ENCODE measurements at places on chromosomes 1 and 21.
A peak's percentile ranks its signal among the peaks of the same experiment; 100 is the strongest.

GRCh38 chr1:11395616-11396015, 83.3 kb upstream of the DISP3 start:
- no peak for DNase-seq

DNA sequence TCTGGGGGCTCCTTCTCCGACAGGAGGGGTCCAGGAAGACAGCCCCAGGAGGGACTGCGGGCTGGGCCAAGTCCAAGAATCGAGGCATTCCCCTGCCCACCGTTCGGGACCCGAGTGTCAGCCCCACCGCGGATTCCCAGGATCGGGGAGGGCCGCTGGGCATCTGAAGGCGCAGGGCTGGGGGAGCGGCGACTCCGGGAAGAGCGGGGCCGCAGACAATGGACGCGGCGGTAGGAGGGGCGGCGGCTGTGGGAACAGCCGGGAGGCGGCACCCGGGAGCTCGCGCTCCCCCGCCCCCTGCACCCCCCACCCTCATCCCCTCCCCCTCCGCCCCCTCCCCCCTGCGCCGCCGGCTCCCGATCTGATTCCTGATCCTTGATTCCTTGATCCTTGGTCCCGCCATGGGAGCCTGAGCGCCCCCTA, at the start of gene VANGL2:
TSS of gene VANGL2 (plus strand) at position 342 of the 423 bp plus-strand sequence. CDS start 15,274 bp downstream, outside the sequence.
- DNase-seq, result peak; percentile 81

DNA sequence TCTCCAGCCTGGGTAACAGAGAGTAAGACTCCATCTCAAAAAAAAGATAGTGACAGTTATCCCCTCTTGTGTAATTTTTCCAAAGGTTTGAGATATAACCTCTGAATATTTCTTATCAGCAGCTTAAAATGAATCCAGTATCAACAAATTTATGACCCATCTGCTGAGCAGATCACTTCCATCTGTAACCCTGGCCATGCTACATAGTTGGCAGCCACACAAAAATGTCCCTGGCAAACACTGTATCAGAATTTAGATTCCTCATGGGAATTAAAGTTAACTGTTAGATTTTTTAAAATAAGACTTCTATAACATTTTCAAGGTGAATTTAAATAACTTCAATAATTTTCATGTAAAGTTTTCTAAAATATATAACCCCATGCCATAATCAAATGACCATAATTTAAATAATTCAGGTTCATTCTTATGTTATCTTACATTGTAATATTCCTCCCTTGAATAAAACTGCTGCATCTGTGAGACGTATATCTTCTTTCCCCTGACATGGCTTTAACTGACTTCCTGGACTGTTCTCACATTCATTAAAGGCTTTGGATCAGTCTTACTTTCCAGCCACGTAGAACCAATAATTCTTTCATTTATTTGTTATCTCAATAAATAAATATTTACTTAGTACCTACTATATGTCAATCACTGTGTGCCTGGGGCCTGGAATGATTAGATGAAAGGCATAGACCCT, 5.3 kb upstream of the PRPF38B start:
- peak; percentile 57 for DNase-seq

DNA sequence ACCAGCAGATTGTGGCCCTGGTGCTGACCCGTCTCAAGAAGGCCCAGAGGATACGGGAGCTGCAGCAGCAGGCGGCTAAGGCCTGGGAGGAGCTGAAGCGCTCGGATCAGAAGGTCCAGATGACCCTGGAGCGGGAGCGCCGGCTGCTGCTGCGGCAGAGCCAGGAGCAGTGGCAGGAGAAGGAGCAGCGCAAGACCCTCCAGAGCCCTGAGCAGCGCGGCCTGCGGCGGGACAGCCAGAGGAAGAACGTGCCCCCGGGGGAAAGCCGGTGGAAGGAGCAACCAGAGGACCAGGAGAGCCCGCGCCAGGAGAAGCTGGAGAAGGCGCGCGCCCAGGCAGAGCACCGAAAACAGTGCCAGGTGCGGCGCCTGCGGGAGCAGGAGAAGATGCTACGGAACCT, 1.0 kb downstream of the CCDC185 start:
- no peak for DNase-seq

GRCh38 chr1:66415866-66416265, 118.1 kb upstream of the SGIP1 start:
- peak; percentile 51 for DNase-seq

DNA sequence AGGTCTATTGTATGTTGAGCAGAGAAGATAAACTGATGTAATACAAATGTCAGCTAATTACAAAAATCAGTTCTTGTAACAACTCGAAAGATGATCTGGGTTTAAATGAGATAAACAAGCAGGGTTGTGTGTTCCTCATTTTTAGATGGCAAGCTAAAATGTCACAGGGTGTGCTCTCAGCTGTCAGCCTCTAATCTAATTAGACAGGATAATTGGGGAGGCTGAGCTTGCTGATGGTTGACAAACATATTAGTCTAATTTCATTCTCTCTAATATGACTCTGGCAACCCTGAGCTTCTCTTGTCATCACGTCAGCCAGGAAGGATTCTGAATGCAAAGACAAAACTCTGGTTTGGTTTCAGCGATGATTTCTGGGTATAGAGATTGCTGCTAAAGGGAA, 335.3 kb upstream of the KAZN start:
- no peak for DNase-seq

DNA sequence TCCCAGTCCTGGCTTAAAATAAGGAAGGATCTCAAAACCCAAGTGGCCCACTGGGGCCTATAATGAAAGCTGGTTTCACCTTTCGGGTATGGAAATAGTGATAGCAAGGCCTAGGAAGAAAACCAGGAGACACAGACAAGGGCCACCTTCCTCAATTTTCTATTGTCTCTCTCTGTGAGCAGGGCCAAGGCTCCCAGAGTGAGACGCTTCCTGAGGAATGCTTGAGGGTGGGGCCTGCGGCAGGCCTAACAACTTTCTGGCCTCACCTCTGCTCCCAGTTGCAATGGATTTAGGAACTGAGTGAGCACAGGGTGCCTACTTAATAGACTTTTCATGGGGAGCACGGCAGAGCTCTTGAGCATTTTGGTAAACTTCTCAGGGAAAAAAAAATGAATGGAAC, 300.9 kb downstream of the ASTN1 start:
- DNase-seq, result no peak

GRCh38 chr1:25933479-25934365, 27.5 kb upstream of the STMN1 start:
- peak; percentile 81 for DNase-seq

- no peak for DNase-seq
Measured at GRCh38 chr1:14949836-14950713, 203.5 kb upstream of the TMEM51 start.

- no peak for DNase-seq
Measured at GRCh38 chr1:220430059-220430458, 97.9 kb upstream of the MARK1 start.

DNA sequence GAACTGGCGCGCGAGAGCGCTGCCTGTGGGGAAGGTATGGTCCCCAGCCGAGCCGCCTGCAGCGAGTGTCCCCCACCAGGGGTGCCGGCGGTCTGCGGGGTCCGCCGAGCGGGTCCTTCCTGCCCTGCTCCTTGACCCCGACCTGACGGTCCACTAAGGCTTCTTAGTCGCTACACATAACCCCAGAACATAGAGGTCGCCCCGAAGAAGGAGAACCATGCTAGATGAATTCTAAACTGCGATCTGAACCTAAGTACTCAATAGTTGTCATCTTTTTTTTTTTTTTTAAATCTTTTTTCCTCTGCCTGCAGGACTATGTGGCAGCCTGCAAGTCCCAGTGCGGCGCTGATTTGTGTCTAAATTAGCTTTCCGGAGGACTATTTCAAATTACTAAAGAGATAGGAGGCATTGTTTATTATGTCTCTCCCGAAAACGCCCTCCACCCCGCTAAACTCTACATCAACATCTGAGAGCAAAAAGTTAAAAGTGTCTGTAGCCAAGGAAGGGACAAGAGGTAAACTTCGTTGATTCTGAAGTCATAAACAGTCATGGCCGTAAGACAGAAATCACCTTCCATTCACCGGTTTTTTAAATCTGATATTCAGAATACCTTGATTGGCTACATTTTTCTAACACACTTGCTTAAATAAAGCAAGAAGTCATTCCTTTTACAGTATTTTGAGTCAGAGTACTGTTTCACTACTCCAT, 476 bp downstream of the AXDND1 start:
- peak; percentile 49 for DNase-seq

- peak; percentile 42 for DNase-seq
Measured at GRCh38 chr1:16967095-16967575, 13.3 kb downstream of the MFAP2 start.

DNA sequence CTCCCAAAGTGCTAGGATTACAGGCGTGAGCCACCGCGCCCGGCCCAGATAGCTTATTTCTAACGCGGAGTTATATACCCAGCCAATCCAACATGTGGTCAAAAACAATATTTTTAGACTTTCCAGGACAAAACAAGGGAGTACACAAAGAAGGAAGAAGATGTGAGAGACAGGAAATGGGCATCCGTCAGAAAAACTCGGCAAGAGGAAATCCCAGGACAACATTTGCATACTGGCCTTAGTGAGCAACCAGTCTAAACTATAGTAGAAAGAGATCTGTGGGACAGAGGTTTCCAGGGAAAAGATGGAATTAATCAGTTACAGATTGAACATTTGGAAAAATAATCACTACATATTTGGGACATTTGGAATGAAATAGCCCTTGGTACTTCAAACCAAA, 11.4 kb downstream of the ARMH1 start:
- DNase-seq, result no peak

- DNase-seq, result no peak
Measured at GRCh38 chr1:201128476-201128875, 1.5 kb upstream of the ASCL5 start.

GRCh38 chr1:229248821-229249817, 21.8 kb upstream of the RAB4A start:
- no peak for DNase-seq

DNA sequence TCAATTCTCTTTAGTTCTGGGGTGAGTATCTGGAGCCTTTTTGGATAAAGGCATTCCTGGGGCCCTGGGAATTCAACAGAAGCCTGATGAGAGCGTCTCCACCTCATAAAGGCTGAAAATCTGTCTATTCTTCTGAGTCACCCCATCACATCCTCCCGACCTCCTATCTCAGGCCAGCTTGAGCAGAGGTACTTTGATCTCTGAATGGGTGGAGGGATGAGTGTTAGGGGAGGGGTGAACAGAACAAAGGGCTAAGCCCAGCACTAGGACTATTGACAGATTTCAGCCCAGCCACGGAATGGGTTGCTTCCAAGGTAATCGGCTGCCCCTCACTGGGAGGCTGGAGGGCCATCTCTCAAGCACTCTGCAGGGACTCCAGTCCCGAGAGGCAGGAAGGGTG, 2.5 kb upstream of the MYBPH start:
- no peak for DNase-seq

GRCh38 chr1:185159966-185160365, 3.0 kb downstream of the SWT1 start:
- DNase-seq, result no peak

- DNase-seq, result no peak
Measured at GRCh38 chr1:110523011-110523410, 4.0 kb upstream of the KCNA10 start.

DNA sequence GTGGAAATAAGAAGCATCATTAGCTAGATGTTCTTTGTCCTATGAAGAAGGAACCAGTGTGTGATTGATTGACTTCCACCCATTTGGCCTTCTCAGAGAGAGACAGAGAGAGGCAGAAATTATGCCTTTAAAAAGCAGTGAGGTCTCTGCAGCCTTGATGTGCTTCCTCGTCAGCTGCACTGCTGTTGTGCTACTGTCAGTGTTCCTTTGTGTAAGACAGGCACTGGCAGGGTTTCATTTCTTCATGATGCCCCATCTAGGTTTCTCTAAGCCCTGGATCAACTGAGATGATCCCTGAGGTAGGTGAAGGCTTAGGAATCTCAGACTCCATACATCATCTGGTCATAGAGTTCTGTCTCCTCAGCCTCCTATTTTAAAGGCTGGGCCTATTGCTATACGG, 34.9 kb downstream of the GPR3 start:
- DNase-seq, result peak; percentile 19

DNA sequence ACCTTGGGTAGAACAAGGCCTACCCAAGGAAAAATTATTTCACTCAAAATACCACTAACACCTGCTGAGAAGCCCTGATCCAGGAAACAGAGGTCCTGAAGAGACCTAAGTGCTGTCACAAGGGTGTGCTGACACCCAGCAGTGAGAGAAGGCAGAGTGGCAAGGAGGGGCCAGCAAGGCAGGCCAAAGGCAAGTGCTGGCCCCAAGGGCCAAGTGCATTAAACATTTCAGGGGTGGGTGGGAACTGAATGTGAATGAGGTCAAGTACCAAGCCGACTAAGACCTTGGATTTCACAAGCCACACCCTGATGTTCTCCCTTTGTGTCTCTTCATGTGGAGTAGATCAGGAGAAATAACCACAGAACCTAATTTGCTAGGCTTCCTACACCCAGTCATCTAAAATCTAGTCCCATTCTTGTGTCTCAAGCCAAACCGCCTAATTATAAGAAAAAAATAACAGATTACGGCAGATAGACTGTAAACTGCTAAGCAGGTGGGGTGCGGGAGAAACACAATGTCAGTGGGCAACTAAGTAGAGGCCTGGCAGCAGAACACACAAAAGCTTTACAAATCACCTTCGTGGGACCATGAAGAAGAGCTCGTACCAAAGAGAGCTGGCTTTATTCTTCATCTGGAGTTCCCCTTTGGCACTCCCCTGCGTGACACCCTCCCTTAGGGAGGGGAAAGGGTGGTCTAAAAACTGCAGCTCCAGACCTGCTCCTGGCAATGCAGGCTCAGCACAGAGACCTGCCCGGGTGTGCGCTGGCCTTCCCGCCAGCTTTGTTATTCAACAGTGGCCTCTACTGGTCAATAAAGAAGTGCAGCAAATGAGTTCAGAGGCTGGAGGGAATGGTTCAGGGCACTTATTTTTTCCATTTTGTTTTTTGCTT, 8.7 kb downstream of the UBE2G2 start:
- peak; percentile 87 for DNase-seq

- DNase-seq, result no peak
Measured at GRCh38 chr1:110341872-110342331, 2.7 kb downstream of the RBM15 start.

DNA sequence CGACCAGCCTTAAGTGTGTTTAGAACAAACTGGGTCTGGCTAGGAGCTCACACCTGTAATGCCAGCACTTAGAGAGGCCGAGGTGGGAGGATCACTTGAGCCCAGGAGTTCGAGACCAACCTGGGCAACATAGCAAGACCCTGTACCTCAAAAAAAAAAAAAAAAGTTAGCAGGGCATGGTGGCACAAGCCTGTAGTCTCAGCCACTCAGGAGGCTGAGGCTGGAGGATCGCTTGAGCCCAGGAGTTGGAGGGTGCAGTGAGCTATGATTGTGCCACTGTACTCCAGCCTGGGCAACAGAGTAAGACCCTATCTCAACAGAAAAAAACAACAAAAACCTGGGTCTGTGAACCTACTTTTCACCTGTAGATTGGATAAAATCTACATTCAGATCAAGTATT, 54.6 kb downstream of the PIK3CD start:
- no peak for DNase-seq

GRCh38 chr21:19981938-19982337, 1016.3 kb upstream of the NCAM2 start:
- peak; percentile 19 for DNase-seq

- no peak for DNase-seq
Measured at GRCh38 chr1:69436151-69436550, 131.6 kb upstream of the LRRC7 start.

DNA sequence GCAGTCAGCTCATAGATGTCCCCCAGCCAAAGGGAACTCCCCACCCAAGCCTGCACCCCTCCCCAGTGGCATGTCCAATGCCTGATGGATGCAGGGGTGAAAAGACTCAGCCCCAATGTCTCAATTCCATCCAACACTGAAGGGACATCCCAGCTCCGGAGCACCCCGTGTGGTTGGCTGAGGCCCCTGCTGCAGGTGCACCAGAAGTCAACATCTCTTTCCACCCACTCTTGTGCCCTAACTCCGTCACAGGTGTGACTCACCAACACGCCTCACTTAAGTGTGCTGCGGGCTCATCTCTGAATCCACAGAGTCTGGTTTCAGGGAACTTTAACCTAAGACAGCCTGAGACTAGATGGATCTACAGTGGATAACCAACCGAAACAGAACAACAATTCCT, 40.9 kb upstream of the ZBTB18 start:
- DNase-seq, result no peak
